Right kidney (tissue), 9 donors: ENCODE measurements at places on chromosomes 12 and 14.

DNA sequence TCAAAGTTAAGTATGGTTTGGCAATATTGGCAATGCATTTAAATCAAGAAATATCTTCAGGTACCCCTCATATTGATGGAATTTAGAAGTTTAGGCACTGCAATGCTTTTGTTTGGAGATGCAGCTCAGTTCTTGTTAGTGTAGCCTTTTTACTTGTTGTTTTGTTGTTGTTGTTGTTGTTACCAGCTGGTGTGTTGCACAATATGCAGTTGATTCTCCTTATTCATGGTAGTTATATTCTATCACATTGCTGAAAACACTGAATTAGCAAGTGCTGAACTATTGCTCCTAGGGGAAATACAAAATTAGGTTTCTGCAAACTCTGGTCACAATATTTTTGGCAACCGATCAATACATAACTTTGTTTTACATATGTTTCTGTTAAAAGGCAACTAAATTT is 34.8 kb downstream of the CCER1 start:
- no peak for DNase-seq

- DNase-seq: no peak
These were observed 183.3 kb upstream of the SEL1L start for GRCh38 chr14:81716953-81717352.

GRCh38 chr12:125652681-125653080 is 587.4 kb downstream of the AACS start:
- DNase-seq: no peak

- peak; percentile 5 for DNase-seq
These were observed 589.0 kb downstream of the C12orf50 start for GRCh38 chr12:87439990-87440827.

- no peak for DNase-seq
These were observed 233.4 kb downstream of the IPO8 start for GRCh38 chr12:30462249-30462648.

DNA sequence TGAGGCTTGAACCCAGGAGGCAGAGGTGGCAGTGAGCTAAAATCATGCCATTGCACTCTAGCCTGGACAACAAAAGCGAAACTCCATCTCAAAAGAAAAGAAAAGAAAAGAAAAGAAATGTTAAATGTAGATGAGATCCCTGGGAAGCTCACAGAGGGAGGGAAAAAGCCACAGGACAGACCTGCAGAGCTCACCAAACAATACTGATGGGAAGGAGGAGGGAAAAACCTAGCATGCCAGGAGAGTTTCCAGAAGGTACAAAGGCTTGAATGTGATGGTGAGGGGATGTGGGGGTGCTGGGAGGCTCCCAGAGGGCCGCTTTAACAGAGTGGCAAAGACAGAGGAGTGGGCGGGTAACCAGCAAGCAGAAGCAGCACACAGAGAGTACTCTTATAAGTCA is 72.3 kb downstream of the PTPN21 start:
- no peak for DNase-seq

GRCh38 chr12:4621511-4621910 is 27.3 kb downstream of the AKAP3 start:
- no peak for DNase-seq

DNA sequence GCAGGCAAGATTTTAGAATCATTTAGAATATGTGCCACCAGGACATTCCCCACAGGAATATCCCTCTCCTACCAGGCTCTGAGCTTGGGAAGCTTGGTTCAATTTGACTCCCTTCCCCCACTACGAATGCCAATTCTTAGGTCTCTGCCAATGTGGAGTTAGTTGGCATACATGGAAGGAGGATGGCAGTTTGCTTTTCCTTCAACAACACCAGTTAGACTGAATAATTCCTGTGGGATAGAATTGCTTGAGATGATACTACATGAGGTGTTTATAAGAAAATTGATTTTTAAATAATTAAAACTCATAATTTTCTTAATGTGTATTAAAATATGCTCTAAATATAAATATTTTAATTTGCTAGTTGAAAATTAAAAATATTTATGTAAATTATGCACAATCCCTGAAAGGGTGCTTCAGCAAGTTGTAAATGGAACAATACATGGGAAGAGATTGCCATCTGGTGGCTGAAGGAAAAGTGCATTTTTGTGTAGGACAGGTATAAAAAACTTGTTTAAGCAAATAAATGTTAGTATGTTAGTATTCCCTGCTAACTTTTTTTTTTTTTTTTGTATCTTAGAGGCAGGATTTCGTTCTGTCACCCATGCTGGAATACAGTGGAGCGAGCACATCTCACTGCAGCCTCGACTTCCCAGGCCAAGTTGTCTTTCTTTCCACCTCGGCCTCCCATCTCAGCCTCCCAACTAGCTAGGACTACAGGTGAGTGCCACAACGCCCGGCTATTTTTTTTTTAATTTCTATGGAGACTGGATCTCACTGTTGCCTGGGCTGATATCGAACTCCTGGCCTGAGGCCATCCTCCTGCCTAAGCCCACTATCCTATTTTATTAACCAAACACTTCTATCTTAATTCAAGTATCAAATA is 25.8 kb upstream of the STRAP start:
- DNase-seq: no peak

DNA sequence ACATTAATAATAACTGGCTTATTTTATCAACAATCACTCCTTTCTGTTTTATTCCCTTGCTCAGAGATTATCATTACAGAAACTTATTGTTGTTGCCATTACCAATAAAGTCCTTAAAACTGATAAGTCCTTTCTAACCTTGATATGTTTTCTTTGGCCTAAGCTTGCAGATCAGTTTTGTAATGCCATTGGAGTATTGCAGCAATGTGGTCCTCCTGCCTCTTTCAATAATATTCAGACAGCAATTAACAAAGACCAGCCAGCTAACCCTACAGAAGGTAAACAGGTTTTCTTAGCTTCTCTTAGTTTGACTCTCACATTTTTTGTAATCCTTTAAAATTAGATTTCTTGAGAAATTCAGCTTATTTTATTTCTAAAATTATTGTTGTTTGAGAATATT is 3.9 kb downstream of the MED21 start:
- DNase-seq: no peak

- peak; percentile 56 for DNase-seq
These were observed 2.0 kb downstream of the RMST start for GRCh38 chr12:97464385-97465321.

DNA sequence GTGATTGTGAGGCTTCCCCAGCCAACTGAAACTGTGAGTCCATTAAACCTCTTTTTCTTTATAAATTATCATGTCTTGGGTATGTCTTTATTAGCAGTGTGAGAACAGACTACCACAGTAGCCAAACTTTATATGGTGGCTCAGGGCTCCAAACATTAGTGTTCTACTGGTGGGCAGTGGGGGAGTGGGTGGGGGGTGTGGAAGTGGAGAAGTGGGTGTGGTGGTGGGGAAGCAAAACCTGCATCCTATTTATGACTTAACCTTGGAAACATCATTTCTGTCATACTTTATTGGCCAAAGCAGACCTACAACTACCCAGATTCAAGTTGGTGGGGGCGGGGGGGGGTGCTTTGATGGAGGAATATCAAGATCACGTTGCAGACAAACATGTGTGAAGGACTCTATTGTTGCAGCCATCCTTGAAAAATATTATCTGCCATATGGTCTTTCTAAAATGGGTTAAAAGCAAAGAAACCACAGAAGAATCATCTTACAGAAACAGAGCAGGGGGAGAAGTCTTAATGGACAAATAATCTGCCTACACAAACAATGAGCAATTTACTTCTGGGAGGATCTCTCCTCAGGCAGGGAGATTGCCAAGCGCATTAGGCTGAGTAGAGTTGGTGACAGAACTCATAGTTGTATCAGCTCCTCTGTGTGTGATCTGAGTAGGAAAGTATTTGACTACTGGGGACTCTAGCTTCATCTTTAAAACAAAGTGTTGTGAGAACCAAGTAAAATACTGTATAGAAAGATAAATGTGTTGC is 1.4 kb upstream of the PWP1 start:
- DNase-seq: no peak

GRCh38 chr12:107702106-107702505 is 16.5 kb downstream of the PWP1 start:
- no peak for DNase-seq

DNA sequence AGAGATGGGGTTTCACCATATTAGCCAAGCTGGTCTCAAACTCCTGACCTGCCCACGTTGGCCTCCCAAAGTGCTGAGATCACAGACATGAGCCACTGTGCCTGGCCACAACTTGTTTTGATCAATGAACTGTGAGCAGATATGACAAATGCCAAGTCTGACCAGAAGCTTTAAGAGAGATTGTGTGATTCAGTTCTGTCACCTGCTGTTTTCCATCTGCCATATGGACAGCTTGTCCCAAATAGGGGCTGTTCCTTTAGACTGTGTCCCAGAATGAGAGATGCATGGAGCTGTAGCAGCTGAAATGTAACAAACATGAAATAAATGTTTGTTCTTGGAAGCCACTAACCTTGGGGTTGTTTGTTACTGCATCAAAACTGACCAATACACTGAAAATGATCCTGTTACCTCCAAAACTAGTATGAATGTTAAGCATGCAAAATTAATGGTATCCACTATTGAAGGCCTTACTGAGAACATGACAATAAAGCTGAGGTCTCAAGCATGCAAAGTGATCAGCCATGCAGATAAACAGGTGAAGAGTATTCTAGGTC is 65.9 kb upstream of the MED13L start:
- DNase-seq: no peak

DNA sequence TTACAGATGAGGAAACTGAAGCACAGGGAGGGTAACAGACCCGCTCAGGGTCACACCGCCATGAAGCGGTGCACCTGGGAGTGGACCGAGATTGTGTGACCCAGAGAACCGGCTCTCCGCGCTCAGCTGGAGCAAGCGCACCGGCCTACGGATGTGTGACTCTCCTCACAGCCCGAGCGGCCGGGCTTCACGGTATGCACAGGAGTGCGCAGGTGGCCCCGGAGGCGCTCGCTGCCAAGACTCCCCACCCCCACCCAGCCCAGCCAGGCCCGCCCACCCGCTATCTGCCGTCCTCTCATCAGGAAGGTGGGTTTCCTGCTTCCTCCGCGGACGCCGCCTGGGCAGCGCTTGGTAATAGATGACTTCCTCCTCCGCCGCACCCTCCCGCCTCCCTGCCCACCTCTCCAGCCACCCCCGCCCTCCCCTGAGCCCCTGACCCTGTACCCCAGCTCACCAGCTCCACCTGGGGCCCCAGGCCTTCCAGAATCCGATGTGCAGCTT is 110.7 kb downstream of the NCOR2 start:
- no peak for DNase-seq
